Activated CD4-positive, alpha-beta T cell treated with anti-CD3 and anti-CD28 coated beads for 4 hours (primary cell): ENCODE measurements at places on chromosomes 7 and 10.

GRCh38 chr7:152144557-152145245 lies 119.2 kb downstream of the GALNT11 start:
- DNase-seq: no peak

- DNase-seq: no peak
Measured at GRCh38 chr10:7700577-7701125, 2.5 kb upstream of the ITIH2 start.

DNA sequence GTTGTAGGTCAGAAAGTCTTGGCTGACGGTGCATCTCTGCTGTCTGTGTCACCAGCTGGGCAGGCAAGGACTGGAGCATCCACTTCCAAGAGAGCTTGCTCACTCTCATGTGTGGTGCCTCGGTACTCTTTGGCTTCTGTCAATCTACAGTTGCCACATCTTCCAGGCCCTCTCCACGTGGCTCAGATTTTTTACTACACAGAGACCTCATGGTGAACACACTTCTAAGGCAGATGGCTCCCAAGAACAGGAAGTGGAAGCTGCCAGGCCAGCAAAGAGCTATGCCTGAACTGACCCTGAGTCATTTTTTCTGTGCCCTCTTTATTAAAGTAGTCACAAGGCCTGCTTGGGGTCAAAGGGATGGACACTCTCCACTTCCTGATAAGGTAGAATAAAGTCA lies 351.5 kb upstream of the AUTS2 start:
- no peak for DNase-seq

GRCh38 chr10:19629567-19629966 lies 186.7 kb upstream of the PLXDC2 start:
- DNase-seq: no peak

GRCh38 chr7:133609806-133610205 lies 356.9 kb downstream of the EXOC4 start:
- no peak for DNase-seq
